Ecto neural progenitor cell (in vitro differentiated cells): ENCODE measurements at places on chromosomes 12 and 14.

DNA sequence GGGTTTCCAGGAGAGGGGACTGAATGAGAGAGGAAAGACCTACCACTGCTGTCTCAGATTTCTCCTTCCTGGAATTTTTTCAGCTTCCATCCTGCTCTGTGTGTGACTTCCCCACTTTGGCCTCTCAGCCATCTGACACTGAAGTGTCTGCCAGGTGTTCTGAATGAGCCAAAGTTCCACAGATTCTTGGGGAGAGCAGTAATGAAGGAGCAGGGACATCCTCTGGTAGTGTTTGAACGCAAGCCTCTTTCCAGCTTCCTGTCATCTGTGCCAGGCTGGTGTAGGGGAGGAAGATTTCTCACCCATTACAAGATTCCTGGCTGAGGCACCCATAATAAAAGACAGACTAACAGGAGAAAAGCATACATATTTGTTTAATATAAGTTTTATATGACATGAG, 141.7 kb upstream of the NRXN3 start:
- DNase-seq = no peak

DNA sequence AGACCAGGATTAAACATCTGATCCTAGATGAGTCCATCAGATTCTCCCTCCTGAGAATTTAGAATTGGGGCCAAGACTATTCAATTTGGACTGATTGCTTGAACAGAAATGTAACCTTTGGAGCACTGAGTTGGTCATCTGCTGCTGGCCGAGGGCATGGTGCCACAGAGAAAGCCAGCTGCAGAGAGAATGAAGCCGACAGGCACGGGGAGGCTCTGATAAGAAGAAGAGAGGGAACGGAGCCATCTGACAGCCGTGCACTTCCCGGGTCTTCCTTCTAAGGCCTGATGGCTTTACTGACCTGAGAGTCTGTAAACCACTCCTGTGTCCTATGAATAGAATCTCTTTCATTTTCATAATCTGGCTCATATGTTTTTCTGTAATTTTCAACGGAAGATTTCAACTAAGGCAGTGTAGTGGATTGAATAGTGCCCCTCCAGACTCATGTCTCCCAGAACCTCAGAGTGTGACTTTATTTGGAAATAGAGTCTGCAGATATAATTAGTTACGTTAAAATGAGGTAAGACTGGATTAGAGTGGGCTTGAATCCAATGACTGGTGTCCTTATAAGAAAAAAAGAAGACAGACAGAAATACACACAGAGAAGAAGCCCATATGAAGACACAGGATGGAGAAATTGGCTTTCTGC, 39.1 kb upstream of the FRS2 start:
- DNase-seq = no peak

DNA sequence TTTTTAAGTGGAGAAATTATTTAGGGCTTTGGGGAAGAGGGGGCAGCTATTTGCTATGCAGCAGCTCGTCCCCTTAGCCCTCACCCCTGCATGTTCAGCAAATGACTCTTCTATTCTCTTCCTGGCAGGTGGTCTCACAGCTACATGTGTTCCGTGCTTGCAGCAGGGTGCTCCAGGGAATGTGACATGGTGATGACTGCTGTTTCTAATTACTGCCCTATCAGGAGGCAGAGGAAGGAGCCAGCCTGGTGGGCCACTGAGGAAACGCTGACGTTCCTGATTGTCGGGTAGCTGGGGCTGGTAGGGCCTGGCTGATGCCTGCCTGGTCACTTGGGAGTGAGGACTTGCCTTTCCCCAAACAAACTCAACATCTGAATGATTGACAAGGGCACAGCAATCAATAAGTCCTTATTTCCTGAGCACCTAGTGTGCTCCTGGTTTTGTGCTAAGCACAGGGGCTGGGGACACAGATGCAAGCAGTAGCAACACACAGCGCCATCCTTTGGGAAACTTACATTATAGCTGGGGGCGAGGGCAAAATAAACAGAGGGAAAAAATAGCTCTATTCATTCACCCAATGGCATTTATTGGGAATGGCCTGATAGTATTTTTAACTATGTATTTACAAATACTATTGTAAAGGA, 377.8 kb downstream of the FUT8 start:
- no peak for DNase-seq

GRCh38 chr14:101876555-101876938, 87.8 kb upstream of the DYNC1H1 start:
- DNase-seq = no peak

- no peak for DNase-seq
Measured at GRCh38 chr14:91197631-91198030, 46.9 kb downstream of the GPR68 start.
